ENCODE measurements at places on chromosomes 6 and 20.

DNA sequence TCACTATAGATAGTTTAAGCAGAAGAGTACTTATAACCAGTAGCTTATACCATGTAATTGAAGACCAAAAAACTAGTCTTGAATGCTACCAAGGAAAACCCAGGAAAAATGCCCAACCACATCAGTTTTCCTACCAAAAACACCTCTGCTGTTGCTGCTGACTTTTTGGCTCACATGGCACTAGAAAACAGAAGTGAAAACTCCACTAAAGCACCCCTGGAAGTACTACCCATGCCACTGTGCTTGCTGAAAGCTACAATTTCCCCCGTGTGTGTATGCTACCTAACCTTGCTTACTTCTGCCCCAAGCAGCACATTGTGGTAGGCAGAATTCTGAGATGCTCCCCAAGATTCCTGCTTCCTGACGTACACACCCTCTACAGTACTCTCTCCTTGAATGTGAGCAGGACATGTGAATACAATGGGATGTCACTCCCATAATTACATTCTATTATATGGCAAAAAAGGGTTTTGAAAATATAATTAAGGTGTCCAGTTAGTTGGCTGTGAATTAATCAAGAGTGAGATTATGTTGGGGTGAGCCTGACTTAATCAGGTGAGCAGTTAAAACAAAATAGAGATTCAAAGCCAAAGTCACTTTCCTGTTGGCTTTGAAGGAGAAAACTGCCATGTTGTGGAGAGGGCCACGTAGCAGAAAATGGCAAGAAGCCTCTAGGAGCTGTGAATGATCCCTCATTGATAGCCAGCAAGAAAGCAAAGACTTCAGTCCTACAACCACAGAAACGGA lies 209.8 kb upstream of the MARCKS start:
- no peak for DNase-seq

- DNase-seq = no peak
These were observed 645.3 kb downstream of the FRK start for GRCh38 chr6:115415378-115415777.

- DNase-seq = no peak
These were observed 63.2 kb upstream of the BMP2 start for GRCh38 chr20:6704132-6704861.

GRCh38 chr20:13644010-13644409 lies 5.3 kb upstream of the TASP1 start:
- DNase-seq = no peak

DNA sequence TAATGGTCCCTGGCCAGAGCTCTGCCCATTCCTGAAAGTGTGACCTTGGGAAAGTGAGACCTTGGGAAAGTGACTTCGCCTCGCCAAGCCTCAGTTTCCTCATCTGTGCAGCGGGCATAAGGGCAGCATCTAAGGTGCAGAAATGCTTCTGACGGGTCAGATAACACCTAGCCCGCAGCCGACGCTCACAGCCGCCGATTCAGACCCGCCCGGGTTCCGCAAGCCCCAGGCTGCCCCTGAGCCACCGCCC lies 486 bp downstream of the FKBP1A start:
- DNase-seq = no peak

DNA sequence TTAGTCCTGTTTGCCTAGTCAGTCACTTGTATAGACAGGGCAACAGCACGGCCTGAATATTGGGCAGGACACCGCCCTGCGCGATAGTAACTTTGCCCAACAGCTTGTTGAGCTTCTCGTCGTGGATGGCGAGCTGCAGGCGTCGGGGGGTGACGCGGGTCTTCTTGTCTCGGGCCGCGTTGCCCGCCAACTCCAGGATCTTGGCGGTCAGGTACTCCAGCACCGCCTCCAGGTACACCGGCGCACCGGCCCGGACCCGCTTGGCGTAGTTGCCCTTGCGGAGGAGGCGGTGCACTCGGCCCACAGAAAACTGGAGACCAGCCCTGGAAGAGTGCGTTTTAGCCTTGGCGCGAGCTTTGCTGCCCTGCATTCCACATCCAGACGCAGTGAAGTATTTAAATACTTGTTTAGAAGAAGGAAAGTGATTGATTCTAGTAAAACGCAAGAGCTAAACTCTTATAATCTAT lies 92.8 kb upstream of the BTN3A2 start:
- no peak for DNase-seq

DNA sequence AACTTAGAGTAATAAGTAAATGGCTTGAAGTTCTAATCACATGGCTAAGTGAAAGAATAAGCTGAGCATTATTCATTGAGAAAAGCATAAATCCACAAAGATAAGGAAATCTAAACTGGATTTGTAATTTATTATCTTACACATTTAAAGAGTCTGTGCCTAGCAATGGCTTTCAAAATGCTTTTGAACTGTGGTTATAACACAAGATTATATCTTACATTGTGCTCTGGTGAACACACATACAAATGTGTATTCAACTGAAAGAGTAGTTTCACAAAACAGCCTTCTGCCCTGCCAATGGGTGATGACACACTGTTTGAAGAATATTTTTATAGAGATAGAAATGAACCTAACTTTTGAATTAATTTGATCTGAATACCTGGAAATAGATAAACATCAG lies 83.3 kb downstream of the AFDN start:
- no peak for DNase-seq

- DNase-seq = no peak
These were observed 269.5 kb upstream of the ARID1B start for GRCh38 chr6:156507656-156508055.

DNA sequence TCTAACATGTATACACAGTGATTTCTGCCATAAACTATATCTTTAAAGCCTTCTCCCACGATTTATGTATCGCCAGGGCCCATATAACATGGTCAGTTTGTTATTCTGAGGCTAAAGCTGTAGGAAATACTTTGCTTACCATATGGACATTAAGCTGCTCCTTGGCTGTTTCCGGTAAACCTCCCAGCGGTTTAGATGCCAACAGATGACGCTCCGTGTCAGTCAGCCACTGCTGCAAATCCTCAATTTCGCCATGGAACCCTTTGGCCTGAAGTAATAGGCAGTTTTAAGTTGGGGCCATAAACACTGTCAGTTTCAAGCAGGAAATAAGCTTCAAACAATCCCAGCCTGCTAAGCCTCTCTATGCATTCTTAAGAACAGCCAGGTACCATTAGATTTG lies 145.4 kb downstream of the DST start:
- DNase-seq = no peak

DNA sequence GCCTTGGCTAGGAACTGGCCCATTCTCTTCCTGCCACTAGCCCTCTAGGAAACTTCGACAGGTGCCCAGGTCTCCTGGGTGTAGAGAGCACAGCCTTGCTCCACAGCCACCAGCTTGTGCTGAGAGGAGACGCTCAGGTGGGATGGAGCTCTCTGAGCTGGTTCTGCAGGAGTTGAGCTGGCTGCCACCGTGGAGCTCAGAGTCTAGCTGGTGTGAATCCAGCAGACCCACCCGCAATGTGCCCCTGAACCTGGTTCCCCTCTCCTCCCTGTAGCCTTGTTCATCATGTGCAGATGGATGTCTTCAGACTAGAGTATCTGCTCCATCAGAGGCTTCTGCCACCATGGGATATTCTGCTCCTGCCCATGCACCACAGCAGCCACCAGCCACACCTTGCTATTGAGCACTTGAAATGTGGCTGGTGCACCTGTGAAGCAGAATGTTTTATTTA lies 222.5 kb downstream of the SYNDIG1 start:
- no peak for DNase-seq

DNA sequence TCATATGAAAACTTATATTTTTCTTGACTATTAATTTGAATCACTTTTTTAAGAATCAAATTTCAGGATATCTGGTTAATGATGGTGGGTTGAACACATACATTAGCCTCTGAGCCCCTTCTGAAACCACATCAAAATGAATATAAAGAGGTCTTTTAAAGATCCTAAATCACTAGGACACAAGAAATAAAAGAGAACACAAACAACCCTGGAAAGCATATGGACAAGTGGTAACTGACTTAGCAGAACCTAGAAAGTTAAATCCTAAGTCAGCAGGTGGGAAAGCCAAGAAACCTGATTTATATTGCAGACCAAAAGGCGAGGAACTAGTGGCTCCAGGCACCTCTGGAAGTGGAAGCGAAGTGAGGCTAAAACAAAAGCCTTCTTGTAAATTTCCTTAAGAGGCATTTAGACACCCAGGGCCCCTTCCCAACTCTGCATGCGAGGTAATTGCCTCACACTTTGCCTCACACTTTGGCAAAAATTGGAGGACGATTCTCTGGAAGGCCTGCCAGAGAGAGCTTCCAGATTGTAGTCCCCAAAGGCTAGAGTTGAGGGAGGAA lies 293.9 kb downstream of the KHDC1L start:
- DNase-seq = no peak

DNA sequence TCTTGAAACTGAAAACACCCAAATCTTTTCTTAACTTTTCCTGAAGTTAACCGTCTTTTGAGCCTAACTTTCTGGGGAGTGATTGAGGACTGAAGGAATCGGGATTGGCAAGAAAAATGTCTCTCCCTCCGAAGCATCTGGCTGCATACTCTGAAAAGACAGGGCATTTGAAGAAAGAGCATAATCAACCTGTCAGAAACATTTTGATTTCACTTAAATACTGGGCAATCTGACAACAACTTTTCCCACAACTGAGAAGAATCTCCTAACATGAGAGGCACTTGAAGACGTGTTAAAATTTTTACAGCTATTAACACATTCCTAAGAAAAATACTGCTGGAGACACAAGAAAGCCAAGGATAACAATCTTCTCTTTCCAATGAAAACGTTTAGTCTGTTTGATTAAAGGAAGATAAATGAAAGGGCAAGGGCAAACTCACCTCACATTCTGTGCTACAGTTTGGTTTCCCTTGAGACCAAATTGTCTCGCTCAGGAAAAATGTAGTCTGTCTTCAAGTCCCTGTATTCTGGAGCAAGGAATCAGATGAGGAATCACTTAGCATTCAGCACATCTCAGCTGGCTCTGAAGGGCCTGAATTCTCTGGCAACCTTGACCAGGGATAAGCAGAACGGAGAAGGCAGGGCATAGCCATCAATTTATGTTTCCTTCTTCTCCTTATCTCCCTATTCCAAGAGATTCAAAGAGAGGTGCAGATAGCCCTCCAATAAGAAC lies 76.1 kb downstream of the TBX18 start:
- no peak for DNase-seq

- DNase-seq = no peak
These were observed 201.0 kb upstream of the CST7 start for GRCh38 chr20:24747881-24748595.

- no peak for DNase-seq
These were observed 62.9 kb downstream of the TRMT6 start for GRCh38 chr20:5887386-5887785.

DNA sequence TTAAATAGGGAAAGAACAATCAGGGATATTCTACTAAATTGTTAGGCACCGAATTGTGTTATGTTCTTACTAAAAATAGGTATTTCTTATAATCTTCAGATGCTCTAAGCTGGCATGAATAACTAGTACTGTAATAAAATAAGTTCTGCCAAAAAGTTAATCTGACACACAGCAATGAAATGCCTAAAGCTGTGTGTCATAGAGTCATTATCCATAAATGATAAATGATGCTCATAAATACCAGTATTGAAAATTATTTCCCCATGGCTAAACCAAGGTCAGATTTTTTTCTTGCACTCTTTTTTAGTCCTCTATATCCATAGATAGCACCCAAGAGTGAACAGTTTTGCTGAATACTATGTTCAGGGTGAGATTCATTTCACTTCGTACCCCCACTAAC lies 11.7 kb upstream of the PRIM2 start:
- DNase-seq = no peak
